ENCODE measurements at places on chromosomes 5 and 9.

DNA sequence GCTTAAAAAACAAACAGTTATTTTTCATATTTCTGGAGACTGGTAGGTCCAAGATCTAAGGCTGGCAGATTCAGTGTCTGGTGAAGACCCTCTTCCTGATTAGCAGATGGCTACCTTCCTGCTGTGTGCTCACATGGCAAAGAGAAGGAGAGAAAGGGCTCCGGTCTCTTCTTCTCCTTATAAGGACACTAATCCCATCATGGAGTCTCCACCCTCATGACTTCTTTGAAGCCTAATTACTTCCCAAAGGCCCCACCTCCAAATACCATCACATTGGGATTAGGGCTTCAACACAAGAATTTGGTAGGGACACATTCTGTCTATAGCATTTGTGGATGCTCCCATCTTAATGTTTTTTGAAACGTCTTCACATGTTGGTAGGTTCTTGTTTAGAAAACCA, 391.1 kb downstream of the TMEM161B start:
- DNase-seq: no peak

GRCh38 chr9:76707510-76707909, 56.7 kb upstream of the PCA3 start:
- DNase-seq: no peak

- DNase-seq: no peak
These were observed 62.7 kb downstream of the ST8SIA4 start for GRCh38 chr5:100840370-100840769.

DNA sequence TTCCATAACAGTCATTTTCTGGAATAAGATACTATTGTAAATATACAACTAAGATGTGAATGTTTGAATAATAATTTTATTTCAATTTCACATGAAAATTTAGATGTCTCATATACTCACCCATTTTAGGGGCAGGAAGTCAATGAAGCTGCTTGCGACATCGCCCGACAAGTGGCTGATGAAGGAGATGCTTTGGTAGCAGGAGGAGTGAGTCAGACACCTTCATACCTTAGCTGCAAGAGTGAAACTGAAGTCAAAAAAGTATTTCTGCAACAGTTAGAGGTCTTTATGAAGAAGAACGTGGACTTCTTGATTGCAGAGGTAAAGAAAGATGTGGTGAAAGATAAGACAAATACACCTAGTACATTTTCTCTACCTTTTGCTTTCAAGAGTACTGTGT, 8.6 kb downstream of the BHMT start:
- DNase-seq: no peak

DNA sequence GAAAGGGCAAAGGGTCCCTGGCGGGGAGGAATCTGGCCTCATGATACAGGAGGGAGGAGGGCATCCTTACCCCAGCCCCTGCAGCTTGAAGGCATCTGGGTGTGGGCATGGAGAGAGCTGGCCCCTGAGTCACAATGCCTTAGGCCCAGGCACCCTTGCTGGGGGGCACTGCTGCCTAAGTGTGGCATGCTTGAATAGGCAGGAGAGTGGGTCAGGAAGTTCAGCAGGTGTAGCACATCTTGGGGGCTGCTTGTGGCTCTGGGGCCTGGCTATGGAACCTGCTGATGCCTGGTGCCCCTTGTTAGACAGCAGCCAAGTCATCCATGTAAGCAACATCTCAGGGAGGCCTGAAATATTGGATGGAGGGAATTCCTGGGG, 63.1 kb downstream of the HSPA4 start:
- DNase-seq: no peak
